ENCODE measurements at places on chromosomes 5 and 9.

- DNase-seq = no peak
Observed at GRCh38 chr5:162227075-162227474, 159.5 kb downstream of the GABRG2 start.

GRCh38 chr5:159442206-159442850, 112.0 kb upstream of the IL12B start:
- DNase-seq = no peak

DNA sequence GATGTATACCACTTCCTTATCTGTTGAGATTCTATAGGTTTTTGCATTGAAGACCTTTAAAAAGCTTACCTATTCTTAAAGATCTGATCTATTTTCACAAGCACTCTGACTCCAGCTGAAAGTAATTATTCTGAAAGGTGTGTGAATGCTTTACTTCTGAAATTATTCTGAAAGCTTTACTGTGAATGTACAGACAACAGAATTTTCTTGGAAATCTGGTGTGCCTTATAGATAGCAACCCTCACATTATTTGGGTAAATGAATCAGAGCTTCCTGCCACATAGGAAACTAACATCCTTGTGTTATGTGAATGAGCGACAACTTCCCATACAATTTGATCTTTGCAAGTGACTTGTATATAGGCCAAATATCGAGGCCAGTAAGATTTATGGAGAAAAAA, 6.5 kb downstream of the CDO1 start:
- DNase-seq = no peak

DNA sequence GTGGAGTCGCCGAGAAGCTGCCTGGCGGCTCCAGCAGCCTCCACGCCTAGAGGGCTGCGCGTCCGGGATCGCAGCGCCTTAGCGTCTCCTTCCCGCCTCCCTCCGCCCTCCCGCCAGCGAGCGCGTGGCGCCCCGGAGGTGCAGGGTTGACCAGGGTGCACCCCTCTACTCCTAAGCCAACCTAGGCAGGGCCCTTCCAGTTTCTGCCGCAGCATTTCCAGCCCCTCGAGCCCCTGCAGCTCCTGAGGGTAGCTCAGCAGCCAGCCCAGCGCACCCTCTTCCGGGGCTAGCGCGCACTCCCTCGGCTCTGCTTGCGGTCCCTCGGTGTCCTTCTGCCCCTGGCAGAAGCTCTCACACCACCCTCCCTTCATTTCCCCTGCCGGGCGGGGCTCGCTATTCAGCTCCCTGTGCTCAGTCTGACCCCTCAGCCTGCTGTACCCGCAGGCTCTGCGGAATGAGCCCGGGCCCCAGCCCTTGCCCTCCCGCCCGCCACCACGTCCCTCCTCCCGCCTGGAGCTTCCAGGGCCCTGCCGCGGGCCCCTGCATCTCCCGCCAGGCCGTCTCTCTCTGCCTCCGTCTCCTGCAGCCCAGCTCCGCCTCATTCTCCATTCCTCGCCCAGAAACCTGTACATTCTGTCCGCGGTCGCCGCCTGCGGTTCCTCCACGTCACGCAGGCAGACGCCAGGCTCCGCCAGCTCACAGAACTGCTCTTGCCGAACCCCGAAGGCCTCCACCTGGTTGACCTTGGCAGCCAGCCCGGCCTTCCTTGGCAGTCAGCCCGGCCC, 61.8 kb downstream of the SPATA31C2 start:
- no peak for DNase-seq

- DNase-seq = no peak
Observed at GRCh38 chr5:173998531-173998930, 9.6 kb downstream of the C5orf47 start.

- DNase-seq = no peak
Observed at GRCh38 chr9:107749787-107750444, 260.3 kb upstream of the KLF4 start.

All from SK-N-MC (cell line).